Aorta (tissue), 5 donors: ENCODE measurements at places on chromosomes 12 and 14. TPM values are rescaled to one million over a fixed set of nuclear protein-coding genes. Genes with fewer than 3 reads are reported as not detected.

DNA sequence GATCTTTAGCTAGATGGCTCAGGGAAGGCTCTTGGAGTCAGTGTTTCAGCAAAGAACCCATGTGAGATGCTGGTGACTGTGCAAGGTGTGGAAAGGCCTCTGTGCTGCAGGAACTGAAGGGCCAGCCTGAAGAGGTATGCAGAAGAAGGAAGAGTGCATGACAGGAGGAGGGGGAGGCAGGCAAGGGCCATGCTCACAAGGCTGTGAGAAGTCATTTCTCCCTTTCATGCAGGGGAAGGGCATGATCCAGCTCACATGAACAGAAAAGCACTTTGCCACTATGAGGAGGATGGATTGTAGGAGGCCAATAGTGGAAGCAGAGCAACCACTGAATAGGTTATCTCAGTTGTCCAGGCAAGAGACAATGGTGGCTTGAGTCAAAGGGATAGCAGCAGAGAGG is 83.7 kb downstream of the SSPN start:
- H3K4me3 ChIP-seq = no peak overlapping the region
- no peaks in the 10 kb centered on the region for H3K36me3 ChIP-seq
- no peak for DNase-seq

DNA sequence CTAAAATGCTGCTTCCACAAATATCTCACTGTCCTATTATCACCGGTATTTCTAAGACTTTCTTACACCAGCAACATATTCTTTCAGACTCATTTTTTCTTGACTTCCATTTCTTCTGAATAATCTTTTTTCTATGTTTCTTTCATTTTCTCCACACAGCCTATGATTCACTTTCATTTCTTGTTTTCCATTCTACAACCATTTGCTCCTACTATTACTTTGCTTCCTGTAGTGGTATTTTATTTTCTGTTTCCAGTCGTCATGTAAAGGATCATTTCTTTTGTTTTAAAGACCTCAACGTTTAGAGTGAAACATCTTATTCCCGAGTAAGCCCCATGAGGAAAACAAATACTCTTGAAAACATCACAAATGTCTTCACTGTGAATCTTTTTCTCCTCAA is 182.2 kb upstream of the MDGA2 start:
- no peaks in the 10 kb centered on the region for H3K36me3 ChIP-seq
- no peak for DNase-seq
- H3K27me3 ChIP-seq = no peaks in the 10 kb centered on the region
- H3K4me3 ChIP-seq = no peak overlapping the region
- H3K27ac ChIP-seq = no peak overlapping the region
- no peaks in the 10 kb centered on the region for H3K4me1 ChIP-seq

DNA sequence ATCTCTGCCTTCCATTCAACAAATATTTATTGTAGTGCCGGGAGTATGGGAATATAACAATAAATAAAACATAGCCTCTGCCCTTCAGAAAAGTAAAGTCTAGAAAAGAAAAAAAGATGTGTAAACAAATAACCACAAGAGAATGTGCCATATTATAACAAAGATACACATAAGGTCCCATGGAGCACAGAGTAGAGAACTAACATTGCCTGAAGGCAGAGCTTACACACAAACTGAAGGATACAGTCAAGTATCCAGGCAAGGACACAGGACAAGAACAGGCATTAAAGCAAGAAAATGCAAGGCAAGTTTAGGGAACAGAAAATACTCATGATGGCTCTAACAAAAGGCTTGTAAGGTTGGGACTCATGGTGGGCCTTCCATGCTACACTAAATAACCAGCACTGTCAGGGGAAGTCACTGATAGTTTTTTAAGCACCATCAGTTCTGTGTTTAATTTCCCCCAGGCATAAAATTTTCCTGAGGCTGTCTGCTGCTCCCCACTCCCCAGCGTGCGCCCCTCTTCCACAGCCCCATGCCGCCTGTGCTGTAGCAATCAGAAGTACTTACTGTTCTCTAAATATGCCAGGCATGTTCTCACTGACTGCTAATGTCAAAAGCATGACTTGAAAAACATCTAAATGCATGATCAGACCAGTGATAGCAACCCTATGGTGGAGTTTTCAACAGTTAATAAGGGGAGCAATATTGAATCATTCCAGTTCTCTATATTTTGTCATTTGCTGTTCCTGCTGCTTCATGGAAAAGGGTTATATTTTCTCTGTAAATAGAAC is 77.8 kb downstream of the ANKS1B start:
- no peaks in the 10 kb centered on the region for H3K27me3 ChIP-seq
- H3K4me3 ChIP-seq = no peak overlapping the region
- H3K36me3 ChIP-seq = no peaks in the 10 kb centered on the region
- DNase-seq = no peak
- H3K4me1 ChIP-seq = no peaks in the 10 kb centered on the region

Gene PLCZ1
- not detected for total RNA-seq

DNA sequence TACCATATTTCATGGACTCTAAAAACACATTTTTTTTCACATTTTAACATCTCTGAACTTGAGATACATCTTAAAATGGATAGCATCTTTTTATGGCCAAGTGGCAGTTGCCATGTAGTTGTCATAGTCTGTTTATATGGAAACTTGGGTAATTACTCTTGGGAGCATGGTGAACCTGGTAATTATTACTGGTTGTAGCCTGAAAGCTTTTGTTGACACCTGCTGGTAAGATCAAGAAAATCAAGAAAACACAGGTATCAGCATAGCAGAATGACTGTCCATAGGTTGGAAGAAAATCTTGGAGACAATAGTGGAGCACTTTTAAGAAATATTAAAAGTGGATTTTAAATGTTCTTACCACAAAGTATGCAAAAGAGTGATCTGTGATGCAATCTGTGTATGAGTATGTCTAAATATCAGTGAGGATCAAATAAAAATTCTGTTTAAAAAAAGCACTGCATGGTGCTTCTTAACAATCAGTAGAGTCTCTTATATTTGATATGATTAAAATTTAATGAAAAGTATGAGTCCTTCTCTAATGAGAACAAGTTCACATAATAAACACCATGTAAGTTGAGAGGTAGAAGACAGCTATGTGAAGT is 44.2 kb downstream of the TTC8 start:
- no peak overlapping the region for H3K4me3 ChIP-seq
- no peaks in the 10 kb centered on the region for H3K27me3 ChIP-seq
- no peak overlapping the region for H3K27ac ChIP-seq

DNA sequence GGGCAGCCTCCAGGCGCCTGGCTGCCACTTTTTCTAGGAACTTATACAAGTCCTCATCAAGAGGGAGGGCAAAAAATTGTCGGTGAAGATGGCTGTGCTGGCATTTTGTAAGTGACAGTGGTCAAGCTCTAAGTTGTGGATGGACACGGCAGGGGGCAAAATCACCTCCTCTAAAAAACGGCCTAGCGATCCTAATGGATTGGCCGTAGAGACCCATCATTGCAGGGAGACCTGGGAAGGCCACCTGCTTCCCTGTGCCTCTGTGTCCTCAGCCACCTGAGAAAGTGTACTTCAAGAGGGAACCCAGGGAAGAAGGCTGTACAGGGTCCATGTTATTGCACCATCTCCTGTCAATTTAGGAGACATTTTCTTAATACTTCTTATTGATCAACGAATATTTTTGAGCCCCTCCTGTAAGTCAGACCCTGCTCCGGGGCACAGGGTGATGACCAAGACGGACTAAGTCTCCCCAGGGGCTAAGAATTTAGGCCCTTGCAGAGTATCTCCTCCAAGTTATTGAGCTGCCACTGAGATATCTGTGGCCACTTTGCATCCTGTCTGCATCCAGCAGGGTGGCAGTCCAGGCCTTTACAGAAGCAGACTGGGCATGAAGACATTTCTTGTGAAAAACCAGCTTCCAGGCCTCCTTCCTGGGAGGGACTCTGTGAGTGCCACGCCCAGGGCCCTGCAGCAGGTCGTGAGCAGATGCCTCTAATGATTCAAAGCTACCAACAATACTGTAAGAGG is 40.5 kb downstream of the PSMA6 start:
- no peak overlapping the region for H3K27ac ChIP-seq
- no peaks in the 10 kb centered on the region for H3K4me1 ChIP-seq
- H3K36me3 ChIP-seq = no peaks in the 10 kb centered on the region
- no peaks in the 10 kb centered on the region for H3K27me3 ChIP-seq

- H3K27me3 ChIP-seq = no peaks in the 10 kb centered on the region
- no peak overlapping the region for H3K4me3 ChIP-seq
- no peak for DNase-seq
- no peaks in the 10 kb centered on the region for H3K4me1 ChIP-seq
- H3K36me3 ChIP-seq = no peaks in the 10 kb centered on the region
These were observed 292.6 kb downstream of the C12orf75 start for GRCh38 chr12:105622846-105623736.

Gene OR10P1
- total RNA-seq = not detected

DNA sequence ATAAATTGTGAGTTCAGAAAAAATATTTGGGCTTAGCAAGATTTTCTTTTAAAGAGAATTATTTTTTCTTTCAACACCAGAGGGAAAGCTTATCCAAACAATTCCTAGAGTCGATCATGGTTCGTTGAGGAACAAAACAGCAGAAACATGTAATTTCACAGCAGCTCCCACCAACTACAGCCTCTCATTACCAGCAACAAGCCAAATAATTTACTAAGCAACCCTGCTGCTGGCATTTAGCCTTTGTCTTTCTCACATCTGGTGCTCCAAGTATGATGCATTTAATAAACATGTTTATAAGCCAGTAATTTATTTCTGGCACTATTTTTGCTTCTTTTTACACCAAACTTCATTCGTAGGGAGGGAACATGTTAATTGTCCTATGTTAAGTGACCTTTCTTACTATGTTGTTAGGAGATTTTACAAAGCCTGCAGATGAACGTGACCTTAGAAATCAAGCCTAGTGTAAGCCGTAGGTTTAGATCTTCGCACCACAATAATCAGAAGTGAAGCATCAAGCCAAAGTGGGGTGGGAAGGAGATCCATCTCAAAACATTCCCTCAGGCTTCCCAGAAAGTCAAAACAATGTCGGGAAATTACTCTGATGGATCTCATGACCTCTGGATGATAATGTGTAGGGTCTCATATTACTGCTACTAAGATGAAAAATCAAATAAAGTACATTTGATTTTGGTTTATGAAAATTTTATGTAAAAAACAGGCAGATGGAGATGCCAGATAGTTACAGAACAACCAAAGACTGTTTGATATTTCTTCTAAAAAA is 128.4 kb downstream of the RPAP3 start:
- H3K4me1 ChIP-seq = peaks cover 1% of the 10 kb centered on the region
- no peak for DNase-seq
- H3K4me3 ChIP-seq = no peak overlapping the region

DNA sequence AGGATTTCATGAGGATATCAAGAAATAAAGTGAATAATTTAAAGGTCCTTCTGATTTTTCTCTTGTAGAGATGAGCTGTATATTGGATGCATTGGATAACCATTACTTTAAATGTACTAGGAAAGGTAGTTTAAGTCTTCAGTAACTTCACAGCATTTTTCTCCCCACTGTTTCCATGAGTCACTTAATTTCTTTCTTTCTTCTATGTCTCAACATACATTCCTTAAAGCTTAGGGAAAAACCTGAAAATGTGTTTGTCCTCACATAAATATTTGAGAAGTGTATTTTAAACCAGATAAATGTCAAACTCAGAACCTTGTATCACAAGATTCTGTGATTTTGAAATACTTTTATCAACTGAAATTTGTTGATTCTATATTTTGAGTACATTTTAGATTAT is 1970.2 kb upstream of the FLRT2 start:
- H3K4me1 ChIP-seq = no peaks in the 10 kb centered on the region
- no peak overlapping the region for H3K27ac ChIP-seq
- no peaks in the 10 kb centered on the region for H3K36me3 ChIP-seq
- DNase-seq = no peak

DNA sequence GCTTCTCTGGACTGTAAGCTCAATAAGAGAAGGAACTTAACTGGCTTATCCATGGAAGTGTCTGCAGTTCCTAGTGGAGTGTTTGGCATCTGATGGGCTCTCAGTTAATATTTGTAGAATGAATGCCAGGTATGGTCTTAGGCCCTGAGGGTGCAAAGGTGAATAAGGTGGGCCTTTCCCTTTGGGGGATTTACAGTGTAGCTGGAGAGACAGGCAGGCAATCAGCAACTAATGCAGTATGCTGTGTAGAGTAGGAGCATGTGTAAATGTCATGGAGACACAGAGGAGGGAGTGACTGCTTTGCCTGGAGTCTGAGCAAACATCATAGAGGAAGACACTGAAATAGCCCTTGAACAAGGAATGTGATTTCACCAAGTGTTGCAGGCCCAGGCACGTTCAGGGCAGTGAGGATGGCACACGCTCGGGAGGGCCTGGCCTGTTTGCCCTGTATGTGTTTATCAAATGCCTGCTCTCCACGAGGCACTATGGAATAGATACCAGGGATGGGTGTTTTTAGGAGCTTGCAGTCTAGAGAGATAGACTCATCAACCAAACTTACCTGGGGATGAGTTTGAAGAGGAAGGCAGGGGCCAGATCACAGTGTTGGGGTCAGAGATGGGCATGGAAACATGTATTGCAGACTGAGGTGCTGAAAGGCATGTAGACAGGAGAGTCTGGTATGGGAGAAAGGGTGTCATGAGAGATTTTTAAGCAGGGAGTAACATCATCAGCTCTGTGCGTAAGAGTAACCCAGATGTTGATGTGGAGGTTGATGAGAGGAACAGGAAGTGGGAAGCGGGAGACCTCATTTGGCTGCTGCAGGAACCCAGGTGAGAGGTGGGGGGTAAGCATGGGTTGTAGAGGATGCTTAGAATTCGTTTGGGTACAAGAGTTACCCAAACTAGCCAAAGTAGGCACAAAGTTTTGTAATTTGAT is 54.1 kb downstream of the PLXNC1 start:
- DNase-seq = no peak
- no peaks in the 10 kb centered on the region for H3K27me3 ChIP-seq
- no peaks in the 10 kb centered on the region for H3K36me3 ChIP-seq
- no peaks in the 10 kb centered on the region for H3K4me1 ChIP-seq

DNA sequence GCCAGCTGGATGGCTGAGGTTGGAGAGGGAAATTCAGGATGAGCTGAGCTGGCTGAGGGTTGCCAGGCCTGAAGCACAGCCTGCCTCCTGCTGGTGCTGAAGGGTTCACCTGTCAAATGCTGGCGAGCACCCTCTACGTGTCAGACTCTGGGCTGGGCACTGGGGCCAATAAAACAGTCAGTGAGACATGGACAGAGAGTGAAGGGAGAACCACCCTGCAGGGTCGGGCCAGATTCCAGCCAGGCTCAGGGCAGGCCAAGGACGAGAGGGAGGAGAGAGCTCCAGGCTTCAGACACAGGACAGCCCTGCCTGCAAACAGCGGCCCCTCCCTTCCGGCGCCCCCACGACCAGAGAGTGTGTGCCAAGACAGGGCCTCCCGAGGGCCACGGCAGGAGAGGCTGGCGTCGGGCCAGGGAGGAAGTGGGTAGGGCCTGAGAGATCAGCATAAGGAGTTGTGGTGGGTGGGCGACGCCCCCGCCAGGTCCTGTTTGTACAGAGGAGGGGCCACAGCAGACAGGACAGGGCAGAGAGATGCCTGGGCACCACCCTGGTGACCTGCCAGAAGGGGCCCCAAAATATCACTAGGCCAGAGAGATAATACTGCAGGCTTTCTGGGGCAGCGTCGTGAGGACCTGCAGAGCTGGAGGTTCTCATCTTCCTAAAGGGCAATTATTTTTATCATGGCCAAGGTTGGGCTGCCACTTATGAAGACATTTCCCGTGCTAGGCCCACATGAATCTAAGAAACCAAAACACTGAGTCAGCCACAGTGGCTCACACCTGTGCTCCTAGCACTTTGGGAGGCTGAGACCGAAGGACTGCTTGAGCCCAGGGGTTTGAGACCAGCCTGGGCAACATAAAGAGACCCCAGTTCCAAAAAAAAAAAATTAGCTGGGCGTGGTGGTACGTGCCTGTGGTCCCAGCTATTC is 73.1 kb upstream of the GPR68 start:
- H3K4me1 ChIP-seq = no peaks in the 10 kb centered on the region
- no peak overlapping the region for H3K27ac ChIP-seq
- no peaks in the 10 kb centered on the region for H3K36me3 ChIP-seq
- no peak overlapping the region for H3K4me3 ChIP-seq
- peak; percentile 87 for DNase-seq

Gene PEX5
- 37.9 TPM for total RNA-seq

Gene DCP1B
- 16.9 TPM for total RNA-seq
